ENCODE measurements at places on chromosomes 1 and 21. TPM values are rescaled to one million over a fixed set of nuclear protein-coding genes. Genes with fewer than 3 reads are reported as not detected.

Gene PGLYRP3
- total RNA-seq, result not detected

Gene ADCY10
- 0.17 TPM for total RNA-seq

Gene XCL2
- total RNA-seq, result not detected

Gene ATP1A2
- 0.04 TPM for total RNA-seq

Gene LMOD1
- total RNA-seq, result not detected

Gene RAB13
- total RNA-seq, result 159 TPM

Gene FAM43B
- 4.5 TPM for total RNA-seq

Gene MEX3A
- total RNA-seq, result 2.3 TPM

Gene RAB7B
- total RNA-seq, result 1.4 TPM

Gene PPIAL4G
- not detected for total RNA-seq

Gene TARBP1
- 15.9 TPM for total RNA-seq

Gene KMO
- total RNA-seq, result 0.90 TPM

Gene FCRL6
- total RNA-seq, result not detected

Gene PTPN14
- 5.5 TPM for total RNA-seq

Gene CHIT1
- total RNA-seq, result not detected

Gene MFAP2
- 0.21 TPM for total RNA-seq

Gene TBX19
- total RNA-seq, result 0.93 TPM

Gene NMNAT2
- total RNA-seq, result 0.71 TPM

Gene ARHGAP30
- 0.07 TPM for total RNA-seq

Gene NES
- total RNA-seq, result 1.2 TPM

Gene FCRLA
- total RNA-seq, result not detected

Gene PRDM16
- 0.09 TPM for total RNA-seq

Gene SPRR5
- total RNA-seq, result not detected

Gene TESK2
- total RNA-seq, result 0.36 TPM

Gene L1TD1
- not detected for total RNA-seq

Gene PRR9
- total RNA-seq, result not detected

Gene CYP4B1
- not detected for total RNA-seq

Gene SPAG17
- total RNA-seq, result not detected

Gene C1orf185
- not detected for total RNA-seq

Gene CDK11A
- total RNA-seq, result 22.9 TPM

Gene TRAF3IP3
- not detected for total RNA-seq

Gene CD160
- not detected for total RNA-seq

Gene TSPAN1
- 1.7 TPM for total RNA-seq

Gene NHLH1
- total RNA-seq, result 0.45 TPM

Gene HAO2
- total RNA-seq, result not detected

Gene ATP6V1G3
- total RNA-seq, result not detected

Gene OR2L3
- not detected for total RNA-seq

Gene SERTAD4
- 0.89 TPM for total RNA-seq

Gene GJA8
- total RNA-seq, result not detected

Gene CA6
- total RNA-seq, result not detected

Gene SLC2A1
- 131 TPM for total RNA-seq

Gene KCNE1
- total RNA-seq, result not detected

Gene RNF186
- not detected for total RNA-seq

Data from A549 treated with RU486 at 1 μM for 4 hours (cell line).